ENCODE measurements at places on chromosomes 5 and 9. TPM values are rescaled to one million over a fixed set of nuclear protein-coding genes. Genes with fewer than 3 reads are reported as not detected.

TGFBI gene
- total RNA-seq: 16.4 TPM

NUDCD2 gene
- total RNA-seq: 30.0 TPM

AFAP1L1 gene
- total RNA-seq: 0.36 TPM

KIF24 gene
- 9.4 TPM for total RNA-seq

KLF9 gene
- total RNA-seq: 0.12 TPM

TIGD6 gene
- total RNA-seq: 4.7 TPM

FCN1 gene
- not detected for total RNA-seq

SHB gene
- total RNA-seq: 1.1 TPM

LHX6 gene
- not detected for total RNA-seq

KIF12 gene
- 0.59 TPM for total RNA-seq

LTC4S gene
- total RNA-seq: not detected

PCDHGC4 gene
- 10.4 TPM for total RNA-seq

SNCAIP gene
- total RNA-seq: 5.4 TPM

ANKRD18B gene
- total RNA-seq: 14.7 TPM

CTSV gene
- 52.2 TPM for total RNA-seq

JAKMIP2 gene
- total RNA-seq: 8.2 TPM

Measured in neural progenitor cell (in vitro differentiated cells).